ENCODE measurements at places on chromosomes 6 and 20.
A peak's percentile ranks its signal among the peaks of the same experiment; 100 is the strongest.

DNA sequence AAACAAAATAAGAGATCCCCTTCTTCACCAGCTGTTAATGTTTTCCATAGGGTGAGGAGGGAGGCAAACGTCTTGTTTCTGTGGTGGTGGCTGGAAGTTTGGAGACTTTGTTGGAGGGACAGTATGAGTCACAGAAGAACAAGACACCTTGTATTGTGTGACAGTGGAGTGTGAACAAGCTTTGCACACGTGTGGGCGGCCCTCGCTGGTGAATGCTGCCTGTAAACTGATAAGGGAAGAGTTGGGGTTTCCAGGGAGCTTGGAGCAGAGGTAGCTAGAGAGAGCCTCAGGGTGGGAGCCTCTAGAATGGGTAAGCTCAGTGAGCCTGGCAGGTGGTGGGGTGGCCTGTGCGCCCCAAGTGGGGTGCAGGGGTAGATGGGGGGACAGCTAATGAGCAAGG, 78.3 kb downstream of the ZDHHC14 start:
- DNase-seq: no peak

GRCh38 chr20:15842872-15843271, 730.4 kb downstream of the KIF16B start:
- no peak for DNase-seq

DNA sequence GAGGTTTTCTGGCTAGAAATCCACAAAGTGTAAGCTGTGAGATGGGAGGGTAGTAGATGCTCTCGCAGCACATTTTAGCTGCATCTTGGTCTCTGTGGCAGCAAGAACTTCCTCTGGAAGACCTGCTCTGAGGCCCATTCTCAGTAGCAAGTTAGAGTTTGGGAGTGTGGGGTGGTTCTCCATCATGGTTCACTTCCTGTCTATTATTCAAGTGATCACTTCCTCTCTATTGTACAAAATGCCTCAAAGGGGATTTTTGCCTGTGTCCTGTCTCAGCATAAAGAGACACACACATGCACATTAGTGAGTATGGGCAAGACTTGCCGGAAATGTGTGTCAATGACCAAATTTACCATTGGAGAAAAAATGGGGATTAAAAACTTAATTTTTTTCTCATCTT, 42.5 kb downstream of the LYRM2 start:
- no peak for DNase-seq

DNA sequence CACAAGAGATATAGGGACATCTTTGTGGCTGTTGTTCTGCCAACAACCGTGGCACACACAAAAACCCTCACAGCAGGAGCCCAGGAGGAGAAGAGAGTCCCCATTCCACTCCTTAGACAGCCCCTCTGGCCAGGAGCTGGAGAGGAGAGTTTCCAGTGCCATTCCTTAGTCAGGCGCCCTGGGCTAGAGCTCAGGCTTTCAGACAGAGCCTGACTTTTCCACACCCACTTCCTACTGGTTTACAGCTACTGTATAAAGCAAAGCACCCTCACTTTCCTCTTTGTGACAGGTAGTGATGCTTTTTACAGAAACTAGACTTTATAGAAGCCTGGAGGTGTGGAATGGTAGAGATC, 145.9 kb downstream of the SYCP2 start:
- no peak for DNase-seq

- no peak for DNase-seq
Measured at GRCh38 chr6:165769401-165769800, 106.4 kb upstream of the PDE10A start.

DNA sequence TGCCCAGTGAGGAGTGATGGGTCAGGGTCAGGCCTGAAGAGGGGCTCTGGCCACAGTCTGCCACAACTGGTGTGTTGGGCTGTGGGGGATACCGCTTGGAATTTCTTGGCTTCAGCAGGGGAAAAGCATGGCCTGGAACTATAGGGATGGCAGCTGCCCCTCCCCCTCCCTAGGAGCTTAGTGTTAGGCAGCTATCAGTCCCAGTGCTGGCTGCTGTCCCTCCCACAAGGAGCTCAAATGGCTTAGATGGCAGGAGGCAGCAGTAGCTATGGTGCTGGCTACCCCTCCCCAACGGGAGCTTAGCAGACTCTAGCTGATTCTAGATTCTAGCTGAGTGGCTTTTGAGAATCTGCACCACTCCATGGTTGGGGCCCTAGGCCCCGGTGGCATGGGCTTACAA, 414.5 kb upstream of the HSF2 start:
- no peak for DNase-seq

- DNase-seq: no peak
Measured at GRCh38 chr6:324729-325125, 32.4 kb downstream of the DUSP22 start.

- no peak for DNase-seq
Measured at GRCh38 chr20:32577023-32577422, 8.1 kb downstream of the NOL4L start.

DNA sequence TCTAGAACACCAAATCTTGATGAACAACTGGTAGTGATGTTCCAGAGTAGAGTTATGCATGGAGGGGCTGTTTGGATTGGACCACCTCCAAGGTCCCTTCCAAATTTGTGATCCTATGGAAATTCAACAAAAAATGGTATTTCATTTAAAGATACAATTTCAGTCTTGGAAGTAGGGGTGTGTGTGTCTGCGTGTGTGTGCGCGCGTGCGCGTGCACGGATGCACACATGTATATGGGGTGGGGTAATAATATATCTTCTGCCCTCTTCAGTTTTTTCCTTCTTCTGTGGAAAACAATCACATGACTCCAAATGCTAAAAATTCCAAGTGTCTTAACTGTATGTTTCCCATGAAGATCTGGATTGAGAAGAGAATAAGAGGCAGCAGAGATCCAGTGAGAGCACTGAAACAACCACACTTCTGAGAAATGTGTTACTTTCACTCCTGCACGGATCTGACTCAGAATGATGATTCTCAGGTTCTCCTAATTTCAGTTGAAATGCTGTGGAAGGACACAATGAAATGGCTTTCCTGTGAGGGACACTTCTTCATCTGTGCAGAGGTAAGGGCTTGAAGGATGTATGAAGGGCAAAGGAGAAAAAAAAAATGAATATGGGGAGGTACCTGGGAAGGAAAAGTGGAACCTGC, 10.6 kb upstream of the IL17F start:
- DNase-seq: no peak

DNA sequence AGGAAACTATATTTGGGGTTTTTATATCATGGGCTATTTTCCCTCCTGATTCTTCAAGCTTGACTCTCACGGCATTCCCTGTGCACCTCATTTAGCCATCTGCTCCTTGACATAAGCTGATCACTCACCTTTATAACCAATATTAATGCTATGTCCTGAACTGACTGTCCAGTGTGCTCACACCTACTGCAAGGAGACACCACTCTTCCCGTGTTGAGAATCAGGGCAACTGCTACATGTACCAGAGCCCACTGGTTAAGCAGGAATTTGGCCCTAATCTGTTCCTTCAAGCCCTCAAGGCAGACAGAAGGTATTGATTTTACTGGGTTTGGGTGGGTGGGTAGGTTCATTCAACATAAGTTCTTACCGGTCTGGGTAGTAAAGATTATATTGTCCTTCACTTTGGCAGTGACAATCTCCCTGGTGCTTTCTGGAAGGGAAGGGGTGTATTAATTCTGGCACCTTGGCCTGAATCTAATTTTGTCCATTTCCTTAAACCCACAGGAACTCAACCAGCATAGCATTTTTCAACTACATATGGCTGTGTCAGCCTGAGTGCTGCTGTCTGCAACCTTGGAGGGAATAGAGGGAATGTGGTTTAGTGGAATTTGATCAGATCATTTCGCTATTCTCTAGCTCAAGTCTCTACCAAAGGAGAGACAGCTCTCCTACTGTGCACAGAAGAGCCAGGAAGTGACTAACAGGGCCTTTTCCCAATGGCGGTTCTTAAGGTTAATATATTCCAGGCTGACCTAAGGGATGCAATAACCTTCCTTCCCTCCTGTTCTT, 293.2 kb downstream of the BTBD9 start:
- DNase-seq: no peak

DNA sequence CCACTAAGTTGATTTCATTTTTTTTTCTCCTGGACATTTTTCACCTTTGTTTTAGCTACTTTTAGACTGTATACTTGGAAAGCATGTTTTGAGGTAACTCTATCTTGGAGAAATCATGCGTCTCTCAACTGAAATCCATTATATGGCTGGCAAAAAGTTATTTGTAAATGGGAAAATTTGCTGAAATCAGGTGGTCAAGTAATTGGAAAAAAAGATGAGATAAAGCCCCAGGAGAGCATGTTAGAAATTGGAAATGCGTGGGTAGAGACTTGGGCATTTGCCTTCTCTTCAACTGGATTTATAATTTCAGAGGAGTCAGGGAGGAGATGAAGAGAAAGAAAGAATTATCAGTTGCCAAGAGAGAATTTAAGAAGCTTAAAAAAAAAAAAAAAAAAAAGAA, 217.1 kb upstream of the MAP3K7 start:
- DNase-seq: no peak

GRCh38 chr6:144211160-144211559, 60.8 kb downstream of the STX11 start:
- no peak for DNase-seq

DNA sequence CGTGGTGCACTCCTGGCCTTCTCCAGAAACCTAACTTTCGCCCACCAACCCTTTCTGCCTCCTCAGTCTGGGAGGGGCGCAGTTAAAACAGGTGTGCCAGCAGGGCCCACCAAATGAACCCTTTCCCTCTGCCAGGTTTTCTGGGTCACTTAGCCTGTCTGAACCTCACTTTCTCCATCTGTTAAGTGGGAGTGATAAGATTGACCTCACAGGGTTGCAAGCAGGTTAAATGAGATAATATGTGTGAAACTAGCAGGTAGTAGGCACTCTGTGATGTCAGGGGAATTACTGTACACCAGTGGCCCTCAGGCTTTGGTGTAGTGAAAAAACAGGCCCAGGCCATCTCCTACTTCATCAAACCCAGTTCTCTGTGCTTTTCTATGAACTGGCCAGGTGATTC, 14.1 kb downstream of the BNIP5 start:
- no peak for DNase-seq

- no peak for DNase-seq
Measured at GRCh38 chr6:70601014-70601413, 34.3 kb downstream of the SDHAF4 start.

- DNase-seq: no peak
Measured at GRCh38 chr6:8047541-8048292, 16.5 kb downstream of the BLOC1S5 start.

GRCh38 chr6:28747631-28748157, 176.1 kb downstream of the TRIM27 start:
- no peak for DNase-seq

DNA sequence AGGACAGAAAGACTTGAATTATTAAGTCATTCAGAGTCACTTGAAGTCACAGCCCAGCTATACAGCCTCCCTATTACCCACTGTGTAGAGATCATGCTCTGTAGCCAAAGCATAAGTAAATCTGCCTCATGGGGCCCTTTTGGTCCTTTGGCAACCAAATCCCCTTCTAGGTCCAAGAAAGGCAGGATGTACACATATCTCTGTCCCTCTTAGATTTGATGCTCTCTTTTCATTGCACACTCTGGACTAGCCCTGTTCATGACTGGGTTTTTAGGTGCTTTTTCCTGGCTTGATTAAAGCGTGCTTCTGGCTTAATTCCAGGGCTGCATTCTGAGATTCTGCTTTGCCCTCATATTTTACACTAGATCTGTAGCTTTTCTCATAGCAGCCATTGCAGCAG, 296.8 kb downstream of the TENT5A start:
- no peak for DNase-seq

DNA sequence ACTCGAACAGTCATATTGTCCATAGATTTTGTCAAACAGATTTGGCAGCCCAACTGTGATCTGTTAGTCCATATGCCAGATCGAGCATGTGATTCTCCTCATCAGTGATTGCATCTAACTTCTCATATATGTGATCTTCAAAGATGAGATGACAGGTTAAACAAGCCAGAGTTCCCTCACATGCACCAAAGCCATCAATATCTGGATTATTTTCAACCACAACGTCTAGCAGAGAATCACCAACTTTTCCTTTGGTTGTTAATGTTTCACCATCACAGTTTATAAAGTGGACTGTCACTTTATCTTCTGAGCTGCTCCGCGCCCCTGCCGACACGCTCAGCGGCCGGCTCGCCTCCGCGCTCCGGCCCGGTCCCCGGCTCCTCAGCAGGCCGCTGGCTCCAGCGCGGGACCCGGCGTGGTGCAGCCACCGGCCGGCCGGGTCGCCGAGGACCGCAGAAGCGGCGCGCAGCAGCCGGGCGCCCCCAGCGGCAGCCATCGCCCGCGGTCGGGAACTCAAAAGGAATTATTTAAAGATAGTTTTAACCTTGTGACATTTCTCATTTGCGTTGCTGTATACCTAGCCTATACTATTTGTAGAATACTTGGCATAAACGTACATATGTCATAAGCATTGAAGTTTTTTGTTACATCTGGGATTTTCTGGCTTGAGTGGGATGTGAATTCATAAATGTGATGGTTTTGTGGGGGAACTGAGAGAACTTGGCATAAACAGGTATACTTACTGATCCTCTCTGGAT, 40.1 kb upstream of the DYNLRB1 start:
- DNase-seq: peak; percentile 77

DNA sequence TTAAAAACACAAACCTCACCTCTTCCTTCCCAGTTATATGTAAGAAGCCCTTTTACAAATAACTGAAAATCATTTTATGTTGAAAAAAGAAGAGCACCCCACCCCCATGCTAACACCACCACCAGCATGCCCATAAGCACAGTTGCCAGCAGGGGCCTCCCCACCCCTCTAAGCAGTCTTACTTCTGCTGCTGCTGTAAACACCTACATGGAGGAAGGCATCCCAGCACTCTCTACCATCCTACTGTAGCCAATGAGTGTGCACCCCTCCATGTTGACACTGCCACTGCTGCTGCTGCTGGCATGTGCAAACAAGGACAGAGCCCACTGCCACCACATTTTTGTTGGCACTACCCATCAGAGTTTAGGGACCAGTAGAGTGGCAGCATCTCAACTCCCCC, 49.6 kb upstream of the PHIP start:
- DNase-seq: no peak

GRCh38 chr20:4067600-4068261, 52.4 kb upstream of the RNF24 start:
- DNase-seq: no peak

GRCh38 chr20:1286267-1287024, 20.4 kb downstream of the SNPH start:
- DNase-seq: peak; percentile 57

- DNase-seq: peak; percentile 38
Measured at GRCh38 chr6:38153798-38154345, 334.3 kb downstream of the ZFAND3 start.

DNA sequence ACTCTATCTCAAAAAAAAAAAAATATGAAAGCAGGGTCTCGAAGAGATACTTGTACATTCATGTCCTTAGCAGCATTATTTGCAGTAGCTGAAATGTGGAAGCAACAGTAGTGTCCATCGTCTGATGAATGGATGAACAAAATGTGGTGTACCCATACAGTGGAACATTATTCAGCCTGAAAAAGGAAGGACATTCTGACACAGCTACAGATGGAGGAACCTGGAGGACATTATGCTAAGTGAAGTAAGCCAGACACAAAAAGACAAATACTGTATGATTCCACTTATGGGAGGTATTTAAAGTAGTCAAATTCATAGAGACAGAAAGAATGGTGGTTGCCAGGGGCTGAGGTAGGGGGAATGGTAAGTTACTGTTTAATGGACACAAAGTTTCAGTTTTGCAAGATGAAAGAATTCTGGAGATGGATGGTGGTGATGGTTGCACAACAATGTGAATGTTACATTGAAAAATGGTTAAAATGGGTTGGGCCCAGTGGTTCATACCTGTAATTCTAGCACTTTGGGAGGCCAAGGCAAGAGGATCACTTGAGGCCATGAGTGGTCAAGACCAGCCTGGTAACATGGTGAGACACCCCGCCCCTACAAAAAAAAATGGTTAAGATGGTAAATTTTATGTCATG, 11.8 kb upstream of the TULP1 start:
- DNase-seq: no peak

GRCh38 chr6:49915035-49915434, 48.7 kb upstream of the CRISP1 start:
- no peak for DNase-seq
